ENCODE measurements at places on chromosomes 7 and 10. TPM values are rescaled to one million over a fixed set of nuclear protein-coding genes. Genes with fewer than 3 reads are reported as not detected.

TMEM196 gene
- 0.17 TPM for total RNA-seq

NEBL gene
- total RNA-seq = 3.3 TPM

NEUROD6 gene
- not detected for total RNA-seq

ALDH18A1 gene
- total RNA-seq = 211 TPM

DNA sequence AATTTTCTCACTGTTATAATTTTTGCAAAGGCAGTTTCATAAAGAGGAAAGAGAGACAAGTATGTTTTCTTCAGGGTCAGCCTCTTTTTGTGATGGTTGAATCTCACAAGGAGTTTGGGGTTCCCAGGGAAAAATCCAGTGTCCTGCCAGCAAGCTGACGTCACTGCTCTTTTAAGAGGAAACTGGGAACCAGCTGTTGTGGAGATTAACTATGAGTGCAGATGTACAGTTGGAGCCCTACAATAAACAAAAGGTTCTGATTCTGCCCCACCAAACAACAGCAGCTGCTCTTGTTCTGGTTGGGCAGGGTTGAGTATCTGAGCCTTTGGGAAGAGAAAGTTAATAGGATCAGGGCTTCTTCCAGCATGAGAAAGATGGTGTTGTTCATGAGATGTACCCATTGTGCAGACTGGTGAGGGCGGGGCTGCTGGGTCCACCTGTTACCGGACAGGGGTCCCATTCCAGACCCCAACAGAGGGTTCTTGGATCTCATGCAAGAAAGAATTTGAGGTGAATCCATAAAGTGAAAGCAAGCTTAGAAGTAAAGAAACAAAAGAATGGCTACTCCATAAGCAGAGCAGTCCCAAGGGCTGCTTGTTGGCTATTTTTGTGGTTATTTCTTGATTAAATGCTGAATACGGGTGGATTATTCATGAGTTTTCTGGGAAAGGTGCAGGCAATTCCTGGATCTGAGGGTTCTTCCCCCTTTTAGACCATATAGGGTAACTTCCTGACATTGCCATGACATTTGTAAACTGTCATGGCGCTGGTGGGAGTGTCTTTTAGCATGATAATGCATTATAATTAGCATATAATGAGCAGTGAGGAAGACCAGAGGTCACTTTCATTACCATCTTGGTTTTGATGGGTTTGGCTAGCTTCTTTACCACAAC, 12.5 kb downstream of the PRF1 start:
- DNase-seq = no peak

- no peak for DNase-seq
Measured at GRCh38 chr7:29483219-29484104, 80.2 kb upstream of the PRR15 start.

DNA sequence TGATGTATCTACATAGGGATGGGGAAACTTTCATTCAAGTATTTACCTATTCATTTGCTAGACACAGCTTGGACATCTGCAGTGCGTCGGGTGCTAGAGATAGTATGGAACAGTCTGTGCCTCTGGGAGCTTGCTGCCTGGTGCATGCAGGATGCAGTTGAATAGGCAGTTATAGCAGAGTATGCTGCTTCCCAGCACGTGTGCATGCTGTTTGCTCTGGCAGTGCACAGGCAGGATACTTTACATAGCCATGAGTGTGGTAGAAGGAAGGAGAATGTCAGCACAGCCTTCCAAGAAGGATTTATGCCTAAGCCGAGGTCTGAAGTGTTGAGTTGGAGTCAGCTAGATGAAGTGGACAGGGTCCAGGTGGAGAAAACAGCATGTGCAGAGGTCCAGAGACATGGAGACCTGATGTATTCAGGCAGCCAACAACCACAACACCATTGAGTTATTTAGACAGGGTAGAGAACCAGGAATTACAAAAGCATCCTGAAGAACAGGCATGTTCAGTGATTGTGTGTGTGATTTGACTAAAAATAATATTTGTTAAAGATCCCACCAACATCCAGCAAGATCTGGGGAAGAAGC, 8.1 kb downstream of the MAP3K8 start:
- no peak for DNase-seq

GRCh38 chr7:148289630-148290029, 300.9 kb upstream of the C7orf33 start:
- no peak for DNase-seq

GRCh38 chr7:2012044-2012900, 220.5 kb downstream of the MAD1L1 start:
- DNase-seq = no peak

DNA sequence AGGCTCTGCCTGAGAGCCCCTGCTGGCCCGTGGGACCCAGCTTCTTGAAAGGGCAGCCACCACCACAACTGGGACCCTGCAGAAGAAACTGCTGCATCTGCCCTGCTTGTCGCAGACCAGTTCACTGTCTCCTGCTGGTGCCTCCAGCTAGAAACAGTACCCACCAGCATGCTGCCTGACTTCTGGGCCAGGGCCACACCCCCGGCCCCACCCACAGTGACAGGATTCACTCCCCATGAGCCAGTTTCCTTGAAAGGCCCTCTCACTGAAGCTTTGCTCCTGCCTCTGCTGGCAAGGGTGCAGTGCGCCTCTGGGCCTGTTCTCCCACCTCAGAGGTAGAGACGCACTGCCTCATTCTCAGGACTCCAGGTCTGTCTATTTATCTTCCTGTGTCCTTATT, 32.4 kb downstream of the ANXA11 start:
- no peak for DNase-seq

GRCh38 chr10:51956822-51957221, 257.4 kb upstream of the CSTF2T start:
- DNase-seq = no peak

- DNase-seq = no peak
Measured at GRCh38 chr10:15526754-15527153, 155.7 kb upstream of the FAM171A1 start.

DNA sequence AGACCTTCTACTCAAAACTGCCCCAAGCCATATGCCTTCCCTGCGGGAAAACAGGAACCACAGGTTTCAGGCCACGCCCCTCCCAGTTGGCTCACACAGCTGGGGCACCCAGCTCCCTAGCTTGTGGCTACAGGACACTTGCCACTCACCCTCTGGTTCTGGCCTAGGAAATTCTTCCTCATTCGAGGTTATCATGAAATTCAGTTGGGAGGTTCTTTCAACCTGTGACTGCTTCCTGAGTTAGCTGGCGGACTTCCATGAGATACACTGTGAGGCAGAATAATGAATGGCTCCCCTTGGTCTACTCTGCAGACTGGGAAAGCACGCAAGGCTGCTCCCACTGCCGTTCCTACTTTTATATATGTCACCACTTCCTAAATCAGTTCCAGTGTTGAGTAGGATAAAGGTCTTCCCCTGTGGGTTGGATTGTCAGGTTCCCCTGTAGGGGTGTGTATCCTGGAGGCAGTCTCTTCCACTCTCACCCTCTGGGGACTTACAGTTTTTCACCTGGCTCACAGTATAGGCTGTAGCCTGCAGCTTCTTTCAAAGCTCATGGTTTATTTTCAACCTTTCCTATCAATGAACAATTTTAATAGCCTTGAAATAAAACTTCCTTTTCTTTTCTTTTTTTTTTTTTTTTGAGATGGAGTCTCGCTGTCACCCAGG, 37.0 kb downstream of the GPR22 start:
- DNase-seq = peak; percentile 40

- DNase-seq = no peak
Measured at GRCh38 chr10:5661043-5661442, 5.4 kb downstream of the ASB13 start.

GRCh38 chr7:130430115-130430514, 10.7 kb downstream of the CEP41 start:
- no peak for DNase-seq

- no peak for DNase-seq
Measured at GRCh38 chr7:26868841-26869495, 4.6 kb upstream of the SKAP2 start.
